ENCODE measurements at places on chromosomes 1 and 21.

GRCh38 chr1:186183219-186183618 is 191.8 kb downstream of the TPR start:
- peak; percentile 30 for DNase-seq

DNA sequence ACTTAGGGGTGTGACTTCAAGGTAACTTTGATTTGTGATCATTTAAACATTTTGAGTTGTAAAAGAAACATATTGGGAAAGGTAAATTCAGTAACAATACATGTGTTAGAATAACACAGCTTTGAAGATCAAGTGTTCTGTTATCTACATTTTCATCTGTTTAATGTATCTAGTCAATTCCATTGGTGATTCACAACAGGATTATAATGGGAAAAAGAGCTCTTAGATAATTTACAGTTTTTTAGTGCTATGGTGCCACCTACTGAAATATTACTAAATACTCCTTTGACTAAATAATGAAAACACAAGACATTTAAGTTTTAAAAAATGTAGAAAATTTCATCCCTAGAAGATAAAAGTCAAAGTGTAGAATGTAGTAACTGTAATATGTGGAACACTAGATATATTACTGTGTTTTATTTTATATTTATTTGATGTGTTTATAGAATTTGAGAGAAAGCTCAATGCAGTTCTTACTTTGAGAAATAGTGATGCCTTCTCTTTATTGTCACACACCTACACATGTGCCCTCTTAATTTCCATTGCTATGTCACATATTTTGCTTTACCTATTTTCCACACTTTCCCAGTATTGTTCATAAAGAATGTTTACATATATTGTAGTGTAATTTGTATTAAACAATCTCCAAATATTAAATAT is 47.4 kb downstream of the PTPRC start:
- no peak for DNase-seq

- DNase-seq, result no peak
Measured at GRCh38 chr21:45227735-45228134, 60.0 kb downstream of the POFUT2 start.

- no peak for DNase-seq
Measured at GRCh38 chr1:22816067-22816775, 105.6 kb downstream of the EPHB2 start.

DNA sequence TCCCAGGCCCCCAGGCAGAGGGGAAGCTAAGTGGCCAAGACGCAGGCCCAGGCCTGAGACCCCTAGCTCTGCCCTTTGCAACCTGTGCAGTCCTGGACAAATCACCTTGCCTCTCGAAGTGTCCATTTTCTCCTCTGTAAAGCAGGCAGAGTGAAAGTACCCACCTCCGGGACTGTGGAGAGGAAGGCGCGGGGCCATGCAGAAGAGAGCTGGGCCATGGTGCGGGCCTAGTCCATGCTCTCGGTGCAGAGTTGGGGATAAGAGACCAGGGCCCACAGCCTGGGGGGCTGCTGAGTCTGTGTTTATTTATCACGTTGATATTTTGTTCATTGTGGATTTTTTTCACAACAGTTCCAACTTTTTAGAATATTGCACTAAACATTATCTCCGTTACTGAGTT is 160.2 kb upstream of the VAMP3 start:
- DNase-seq, result no peak

DNA sequence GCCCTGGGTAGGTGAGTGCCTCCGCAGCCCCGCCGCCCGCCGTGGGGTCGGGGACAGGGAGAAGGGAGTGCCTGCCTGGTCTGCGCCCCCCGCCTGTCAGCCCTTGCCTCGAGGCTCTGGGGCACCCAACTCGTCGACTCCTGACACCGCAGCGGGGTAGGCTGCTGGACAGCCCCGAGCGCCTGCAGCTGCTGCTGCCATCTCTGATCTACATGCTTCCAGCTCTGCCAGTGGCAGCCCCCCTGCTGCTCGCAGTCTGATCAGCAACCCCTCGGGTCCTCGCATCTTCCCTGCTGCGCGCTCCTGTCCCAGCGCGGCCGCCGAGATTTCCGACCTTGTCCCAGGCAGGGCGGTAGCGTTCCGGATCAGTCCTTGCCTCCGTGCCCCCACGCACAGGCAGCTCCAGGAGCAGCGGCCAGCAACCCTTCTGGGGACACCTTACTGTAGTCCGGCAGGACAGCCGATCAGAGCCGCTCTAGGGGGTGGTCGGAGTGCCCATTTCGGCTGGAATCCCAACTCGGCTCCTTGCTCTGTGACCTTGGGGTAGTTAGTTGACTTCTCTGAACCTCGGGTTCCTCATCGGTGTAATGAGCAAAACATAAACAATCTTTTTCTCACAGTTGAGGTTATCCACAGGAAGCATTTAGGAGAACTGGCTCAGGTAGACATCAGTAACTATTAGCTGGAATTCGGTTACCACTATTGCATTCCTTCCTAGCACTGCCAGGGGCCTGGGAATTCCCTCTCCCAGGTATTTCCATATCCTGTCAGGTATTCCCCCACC is 540 bp downstream of the BCAN start:
- DNase-seq, result no peak

DNA sequence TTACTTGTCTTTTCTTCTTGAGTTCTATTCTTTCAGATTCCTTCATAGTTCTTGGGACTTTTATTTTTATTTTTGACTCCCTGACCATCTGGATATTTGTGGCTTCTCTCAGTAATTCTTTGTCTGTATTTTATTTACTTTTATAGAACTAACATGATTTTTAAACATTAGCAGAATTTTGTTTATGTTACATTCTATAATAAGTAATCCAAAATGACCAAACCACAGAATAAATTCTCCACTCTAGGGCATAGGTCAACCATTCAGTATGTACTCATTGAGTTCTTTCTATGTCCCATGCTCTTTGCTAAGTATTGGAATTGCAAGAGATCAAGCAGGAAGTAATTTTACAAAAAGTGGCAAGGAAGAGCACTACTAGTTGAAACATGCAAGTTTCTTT is 969.0 kb downstream of the TTLL7 start:
- DNase-seq, result no peak

DNA sequence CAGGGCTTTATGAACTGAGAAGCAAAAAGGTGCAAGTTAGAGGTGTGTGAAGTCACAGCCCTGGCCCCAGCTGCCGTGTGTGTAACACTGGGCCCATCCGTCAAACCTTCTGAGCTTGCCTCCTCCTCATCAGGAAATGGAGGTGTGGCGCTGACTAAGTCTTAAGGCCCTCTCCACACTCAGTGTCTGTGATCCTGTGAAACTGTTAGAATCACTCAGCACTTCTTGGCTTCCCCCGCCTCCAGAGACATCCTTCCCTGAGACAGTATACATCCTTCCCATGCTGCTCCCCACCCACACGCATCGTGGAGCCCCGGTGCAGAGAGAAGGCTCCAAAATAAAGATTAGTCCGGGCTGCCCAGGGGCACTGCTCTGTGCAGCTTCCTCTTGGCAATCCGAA is 33.3 kb downstream of the LRP8 start:
- no peak for DNase-seq

- DNase-seq, result no peak
Measured at GRCh38 chr1:240435996-240436566, 175.9 kb downstream of the GREM2 start.

GRCh38 chr1:21741206-21741605 is 41.7 kb downstream of the USP48 start:
- DNase-seq, result no peak

- DNase-seq, result no peak
Measured at GRCh38 chr1:64192290-64192689, 11.1 kb upstream of the UBE2U start.

- DNase-seq, result no peak
Measured at GRCh38 chr1:60160141-60160540, 86.6 kb upstream of the C1orf87 start.

DNA sequence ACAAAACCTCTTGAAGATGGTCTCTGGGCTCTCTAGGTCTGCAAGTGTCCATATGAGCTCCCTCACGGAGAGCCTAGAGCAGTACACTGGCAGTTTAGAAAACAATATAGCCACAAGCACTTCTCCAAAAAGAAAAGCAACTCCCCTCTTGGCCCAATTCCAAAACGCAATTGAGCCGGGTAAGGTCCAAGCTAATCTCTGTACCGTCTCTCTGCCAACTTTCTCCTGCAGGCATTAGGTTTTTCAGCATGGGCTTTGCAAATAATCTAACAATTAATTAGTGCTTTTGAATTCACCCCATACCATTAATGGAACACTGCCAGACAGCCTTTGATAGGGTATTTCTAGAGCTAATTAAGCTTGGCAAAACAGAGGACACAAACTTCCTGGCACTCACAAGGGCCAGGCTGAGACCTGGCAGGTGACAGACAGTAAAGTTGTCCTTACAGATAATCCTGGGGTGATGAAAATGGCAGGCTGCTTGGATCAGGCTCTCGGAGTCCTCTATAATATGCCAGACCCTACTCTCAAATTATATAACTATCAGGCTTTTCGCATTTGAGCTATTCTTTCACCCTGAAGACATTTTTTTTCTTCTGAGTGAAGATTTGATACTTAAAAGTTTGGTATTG is 39.8 kb downstream of the TGFBR3 start:
- no peak for DNase-seq

- DNase-seq, result no peak
Measured at GRCh38 chr1:156368889-156369684, at the start of gene RHBG. Gene RHBG (plus strand): TSS chr1:156369211. CDS start chr1:156369250, 39 bp downstream.

DNA sequence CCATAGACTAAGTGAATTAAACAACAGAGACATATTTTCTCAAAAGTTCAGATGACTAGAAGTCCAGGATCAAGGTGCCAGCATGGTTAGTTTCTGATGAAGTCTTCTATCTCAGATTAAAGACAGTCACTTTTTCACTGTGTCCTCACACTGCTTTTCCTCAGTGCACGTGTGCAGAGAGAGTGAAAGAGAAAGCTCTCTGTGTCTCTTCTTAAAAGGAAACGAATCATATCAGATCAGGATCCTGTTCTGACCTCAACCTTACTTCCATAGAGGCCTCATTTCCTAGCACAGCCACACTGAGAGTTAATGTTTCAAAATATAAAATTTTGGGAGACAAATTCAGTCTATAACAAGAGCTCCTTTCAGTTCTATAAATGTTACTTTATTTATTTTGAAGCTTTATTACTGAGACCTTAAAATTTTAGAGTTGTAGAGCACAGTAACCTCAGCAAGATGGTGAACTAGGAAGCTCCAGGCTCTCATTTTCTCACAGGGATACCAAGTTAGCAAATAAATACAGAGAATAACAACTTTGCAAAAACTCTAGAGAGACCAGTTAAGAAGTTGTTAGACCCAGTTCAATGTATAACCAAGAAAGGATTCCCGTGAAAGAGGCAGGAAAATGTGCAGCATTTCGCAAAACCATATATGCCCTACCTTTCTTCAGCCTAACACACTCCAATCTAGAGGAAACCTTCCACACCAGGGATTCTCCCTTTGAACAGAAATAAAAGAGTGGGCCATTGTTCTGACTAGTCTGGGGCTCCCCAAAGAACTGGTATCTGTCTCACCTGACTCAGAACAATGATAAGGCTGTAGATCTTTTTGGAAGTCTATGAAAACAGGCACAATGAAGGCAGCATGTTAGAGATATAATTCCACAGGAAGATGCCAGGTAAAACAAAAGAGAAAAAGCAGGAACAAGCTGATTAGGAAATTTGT is 372.2 kb downstream of the MRPL39 start:
- no peak for DNase-seq

DNA sequence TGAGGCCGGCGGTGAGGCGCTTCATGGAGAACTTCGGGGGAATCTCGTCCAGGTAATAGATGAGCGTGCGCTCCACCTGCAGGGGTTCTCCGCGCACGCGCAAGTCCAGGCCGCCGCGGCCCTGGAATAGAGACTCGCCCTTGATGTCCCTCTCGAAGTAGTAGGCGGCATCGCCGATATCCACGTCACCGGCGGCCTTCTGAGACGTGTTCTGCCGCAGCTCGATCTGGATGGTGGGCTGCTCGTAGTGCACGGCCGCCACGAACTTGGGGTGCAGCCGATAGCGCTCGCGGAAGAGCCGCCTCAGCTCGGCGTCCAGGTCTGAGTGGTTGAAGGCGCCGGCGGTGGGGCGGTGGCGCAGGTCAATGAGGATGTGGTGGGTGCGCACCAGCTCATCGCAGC is 726 bp downstream of the TACSTD2 start:
- peak; percentile 17 for DNase-seq

DNA sequence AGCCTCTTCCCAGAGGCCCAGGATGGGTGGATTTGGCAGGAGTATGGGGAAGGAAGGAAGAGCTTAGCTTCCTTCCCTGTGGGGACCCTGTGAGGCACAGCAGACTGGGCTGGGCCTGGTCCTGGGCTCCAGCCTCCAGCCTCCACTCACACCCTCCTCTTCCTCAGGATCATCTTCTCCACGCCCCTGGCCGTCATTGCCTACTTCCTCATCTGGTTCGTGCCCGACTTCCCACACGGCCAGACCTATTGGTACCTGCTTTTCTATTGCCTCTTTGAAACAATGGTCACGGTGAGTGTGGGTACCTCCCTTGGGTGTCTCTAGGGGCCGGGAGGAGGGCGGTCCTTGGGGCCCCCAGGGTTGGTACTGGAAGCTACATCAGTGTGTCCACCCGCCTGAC is 10.1 kb downstream of the MFSD2A start:
- DNase-seq, result no peak

DNA sequence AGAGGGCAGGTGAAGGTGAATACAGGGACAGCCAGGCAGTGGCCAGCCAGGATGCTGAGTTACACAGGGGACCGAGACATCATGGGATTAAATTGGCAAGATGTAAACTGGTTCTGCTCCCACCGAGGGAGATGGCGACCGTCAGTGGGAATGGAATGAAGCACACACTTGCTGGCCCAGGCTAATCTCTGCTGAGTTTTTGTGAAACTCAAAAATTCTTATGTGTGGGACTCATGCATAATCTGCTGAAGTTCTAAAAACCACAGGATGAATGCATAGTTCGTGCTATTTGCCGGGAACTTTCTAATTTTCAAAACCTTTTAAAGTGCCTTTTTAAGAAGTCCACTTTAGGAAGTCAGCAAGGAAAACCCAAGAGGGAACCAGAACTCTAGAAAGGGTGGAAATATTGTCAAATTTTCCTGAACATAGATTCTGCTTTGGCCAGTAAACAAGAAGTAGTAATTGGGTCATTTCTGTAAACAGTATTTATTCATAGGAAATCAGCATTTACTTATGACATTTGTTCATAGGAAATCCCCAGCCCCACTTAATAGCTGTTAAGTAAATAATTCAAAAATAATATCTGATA is 85.4 kb upstream of the ROR1 start:
- no peak for DNase-seq

DNA sequence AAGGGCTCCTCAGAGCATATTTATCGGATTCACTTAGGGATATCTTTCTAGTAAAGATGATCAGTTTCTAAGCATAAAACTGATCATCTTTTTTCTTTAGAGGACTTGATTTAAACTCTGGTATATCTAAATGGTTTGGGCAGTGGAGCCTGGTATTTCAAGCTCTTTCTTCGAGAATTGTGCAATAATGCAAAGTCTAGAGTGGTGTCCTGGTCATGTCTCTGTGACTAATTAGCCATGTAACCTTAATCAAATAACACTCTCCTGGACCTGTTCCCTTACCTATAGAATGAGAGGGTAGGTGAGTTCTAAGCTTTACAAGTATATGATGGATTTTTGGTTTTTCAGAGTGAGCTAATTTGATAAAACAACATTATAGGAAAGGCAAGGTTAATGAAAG is 225.2 kb downstream of the RPS6KC1 start:
- DNase-seq, result no peak

GRCh38 chr21:36535618-36536241 is 55.8 kb upstream of the CLDN14 start:
- no peak for DNase-seq

Data from stimulated activated naive CD8-positive, alpha-beta T cell treated with anti-CD3 and anti-CD28 coated beads, Interleukin-15, amount 100 ng/mL, for 72 hours (primary cell).